ENCODE measurements at places on chromosomes 3 and 15.

DNA sequence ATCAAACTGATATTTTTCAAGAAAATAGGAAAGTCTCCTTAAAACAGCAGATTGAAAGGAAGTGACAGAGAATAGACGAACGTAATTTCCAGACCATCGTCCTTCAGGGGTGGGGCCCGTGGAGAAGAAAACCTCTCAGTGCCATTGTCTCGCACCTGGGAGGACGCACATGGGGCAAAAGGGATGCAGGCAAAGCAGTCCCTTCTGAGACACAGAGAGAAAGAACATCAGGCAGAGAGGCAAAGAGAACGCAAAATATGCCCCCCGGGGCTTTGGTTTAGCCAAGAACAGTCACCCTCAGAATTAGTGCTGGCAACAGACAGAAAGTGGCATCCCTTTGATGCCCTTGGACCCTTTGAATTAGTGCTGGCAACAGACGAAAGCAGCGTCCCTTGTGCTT is 37.0 kb downstream of the MUC20 start:
- no peak for DNase-seq

DNA sequence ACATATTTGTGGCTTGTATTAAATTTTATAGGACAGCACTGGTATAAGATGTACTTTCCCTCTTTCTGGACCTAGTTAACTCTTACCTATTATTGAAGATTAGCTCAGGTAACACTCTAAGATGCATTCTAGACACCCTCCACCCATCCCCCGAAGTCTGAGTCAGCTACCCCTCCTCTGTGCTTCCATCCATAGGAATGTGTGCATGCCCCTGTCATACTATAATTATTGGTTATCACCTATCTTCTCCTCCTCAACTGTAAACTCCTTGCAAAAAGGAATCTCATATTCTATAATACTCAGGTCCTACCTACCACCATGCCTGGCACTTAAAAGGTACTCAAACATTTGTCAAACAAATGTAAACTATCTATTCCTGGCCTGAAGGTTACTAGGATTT is 3.0 kb downstream of the PEAK1 start:
- DNase-seq: no peak

GRCh38 chr3:98811048-98811447 is 47.9 kb downstream of the ST3GAL6 start:
- no peak for DNase-seq

GRCh38 chr15:39931615-39932014 is 2.3 kb upstream of the EIF2AK4 start:
- DNase-seq: no peak

- DNase-seq: no peak
These were observed 72.6 kb upstream of the SEC13 start for GRCh38 chr3:10393514-10393913.

DNA sequence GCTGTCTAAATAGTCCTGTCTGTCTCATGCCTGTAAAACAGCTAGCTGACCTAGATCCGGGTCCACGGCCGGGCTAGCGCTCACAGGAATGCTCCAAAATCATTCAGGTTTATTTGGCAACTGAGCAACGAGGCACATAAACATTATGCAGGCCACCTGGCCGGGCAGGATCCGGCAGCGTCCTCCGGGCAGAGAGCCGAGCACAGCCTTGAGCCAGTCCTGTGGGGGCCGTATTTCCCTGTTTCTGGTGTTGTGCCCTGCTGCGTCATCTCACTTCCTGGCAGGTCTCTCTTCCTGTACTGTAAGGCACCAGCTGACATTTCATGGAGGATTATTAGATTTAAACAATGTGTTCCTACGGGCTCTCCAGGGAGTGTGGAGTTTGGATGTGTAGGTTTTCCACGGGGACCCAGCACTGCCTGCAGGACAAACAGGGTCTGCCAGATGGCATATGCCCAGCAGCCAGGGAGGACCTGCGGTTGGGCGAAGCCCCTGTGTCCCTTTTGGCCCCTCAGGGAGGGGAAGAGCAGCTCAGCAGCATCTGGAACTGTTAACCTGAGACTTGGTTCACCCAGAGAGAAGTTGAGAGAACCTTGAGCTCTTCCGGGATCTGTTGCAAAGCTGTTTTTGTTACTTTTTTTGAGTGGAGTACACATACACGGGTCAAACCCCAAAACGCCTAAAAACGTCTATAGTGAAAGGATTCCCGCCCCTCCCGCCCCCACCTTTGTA is 16.6 kb upstream of the LRRK1 start:
- no peak for DNase-seq

DNA sequence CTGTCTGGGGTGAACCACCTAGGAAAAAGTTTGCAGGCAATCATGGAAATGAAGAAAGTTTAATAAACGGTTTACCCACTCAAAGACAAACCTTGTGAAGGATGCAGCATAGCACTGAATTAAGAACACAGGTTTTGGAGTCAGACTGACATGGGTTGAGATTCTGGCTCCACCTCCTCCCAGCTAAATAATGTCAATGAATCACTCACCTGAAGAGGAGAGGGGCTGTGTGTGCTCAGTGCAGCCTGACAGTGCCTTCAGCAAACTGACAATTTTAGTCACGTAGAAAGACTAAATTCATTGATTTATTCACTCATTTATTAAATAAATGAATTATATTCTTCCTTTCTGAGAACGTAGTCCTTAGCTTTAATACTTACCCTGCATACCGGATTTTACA is 18.9 kb downstream of the NR1I2 start:
- DNase-seq: no peak

DNA sequence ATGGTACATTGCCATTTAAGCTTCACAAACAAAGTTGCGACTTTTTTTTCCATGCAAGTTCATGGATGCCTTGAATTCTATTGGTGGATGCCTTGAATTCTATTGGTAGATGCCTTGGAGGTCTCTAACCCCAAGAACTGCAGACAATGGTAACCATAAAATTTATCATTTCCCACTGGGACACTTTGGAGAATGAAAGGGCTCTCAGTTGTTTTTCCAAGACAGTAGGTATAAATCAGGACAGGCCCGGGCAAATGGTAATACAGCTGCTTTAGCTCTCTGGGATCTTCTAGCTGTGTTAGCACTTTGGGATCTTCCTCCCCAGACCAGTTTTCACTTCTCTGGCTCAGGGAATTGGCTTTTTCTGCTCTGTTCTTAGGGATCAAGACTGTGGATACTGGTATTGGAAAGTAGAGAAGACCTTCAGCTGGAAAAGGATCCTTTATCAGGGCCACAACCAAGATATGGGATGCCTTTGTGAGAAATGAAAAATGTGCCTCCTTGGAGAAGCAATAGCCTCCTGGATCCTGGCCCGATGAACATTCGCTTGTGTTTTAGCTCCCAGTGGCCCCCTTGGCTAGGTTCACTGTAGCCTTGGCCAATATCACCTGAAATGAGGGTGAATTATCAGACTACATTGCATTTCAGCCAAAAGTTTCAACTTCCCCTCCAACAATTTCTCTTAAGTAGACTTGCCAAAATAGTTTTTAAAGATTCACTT is 8.3 kb downstream of the LRRC3B start:
- no peak for DNase-seq

DNA sequence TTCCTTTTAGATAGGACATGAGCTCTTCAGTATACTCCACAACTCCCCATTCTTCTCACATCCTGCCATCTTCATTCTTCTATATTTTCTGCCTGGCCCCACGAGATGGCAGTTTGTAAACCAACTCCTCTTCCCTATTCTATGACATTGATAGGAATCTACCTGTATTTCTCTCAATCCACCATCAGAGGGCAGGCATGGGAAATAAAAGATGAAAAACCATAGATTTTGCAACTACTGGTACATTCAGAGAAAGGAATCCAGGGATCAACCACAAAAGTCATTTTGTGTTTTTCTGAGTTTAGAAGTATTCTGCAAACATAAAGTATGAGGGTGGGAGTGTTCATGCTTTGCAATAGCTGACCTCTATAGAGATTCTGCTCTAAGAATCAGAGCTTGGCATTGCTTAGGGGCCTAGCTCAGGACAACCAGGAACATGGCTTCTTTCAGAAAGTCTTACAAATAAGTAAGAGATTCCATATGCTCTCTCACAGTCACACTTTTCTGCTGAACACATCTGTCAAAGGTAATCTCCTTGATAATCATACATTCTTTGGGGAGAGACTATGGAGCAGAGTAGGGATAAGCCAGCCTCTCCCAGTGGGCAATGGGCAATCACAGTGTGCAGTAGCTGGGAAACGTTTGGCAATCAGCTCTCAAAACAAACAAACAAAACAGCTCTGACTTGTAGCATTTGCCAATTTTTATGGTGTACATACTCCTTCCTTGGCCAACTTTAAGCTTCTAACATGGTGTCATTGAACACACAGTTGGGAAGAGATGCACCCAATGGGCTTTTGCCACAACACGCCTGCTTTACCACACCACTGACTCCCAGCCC is 43.1 kb upstream of the SLC25A36 start:
- no peak for DNase-seq

GRCh38 chr3:50582083-50582482 is 12.8 kb downstream of the HEMK1 start:
- no peak for DNase-seq

DNA sequence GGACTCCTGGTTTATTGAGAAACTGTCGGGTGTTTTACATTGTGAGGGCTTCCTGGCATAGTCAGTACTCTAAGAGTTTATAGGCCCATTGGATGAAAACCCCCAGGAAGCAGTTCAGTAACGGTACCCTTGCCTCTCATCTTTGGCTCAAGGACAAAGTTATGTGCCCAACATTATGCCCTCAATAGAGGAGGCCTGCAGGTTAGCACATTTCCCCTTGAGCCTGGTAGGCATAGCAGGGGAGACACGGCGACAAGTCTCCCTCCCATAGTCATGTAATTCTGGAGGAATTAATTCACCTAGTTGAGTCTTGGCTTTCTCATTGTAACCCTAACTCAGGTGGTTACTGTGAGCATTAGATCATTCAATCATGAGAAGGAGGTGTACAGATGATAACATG is 60.5 kb downstream of the GHSR start:
- DNase-seq: no peak

DNA sequence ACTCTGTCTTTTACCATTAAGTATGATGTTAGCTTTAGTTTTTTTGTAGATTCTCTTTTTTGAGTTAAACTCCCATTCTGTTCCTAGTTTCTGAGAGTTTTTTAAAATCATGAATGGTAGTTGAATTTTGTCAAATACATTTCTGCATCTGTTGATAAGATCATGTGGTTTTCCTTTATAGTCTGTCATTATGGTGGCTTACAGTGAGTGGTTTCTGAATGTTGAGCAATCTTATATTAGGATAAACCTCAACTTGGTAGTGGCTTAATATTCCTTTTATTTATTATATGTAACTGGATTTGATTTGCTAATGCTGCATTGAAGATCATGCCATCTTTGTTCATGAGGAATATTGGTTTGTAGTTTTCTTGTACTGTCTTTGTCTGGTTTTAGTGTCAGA is 34.8 kb downstream of the NEO1 start:
- DNase-seq: no peak

- no peak for DNase-seq
These were observed 9.8 kb downstream of the SLC6A1 start for GRCh38 chr3:11002371-11002807.

- DNase-seq: no peak
These were observed 335.5 kb downstream of the ARPP21 start for GRCh38 chr3:35974872-35975271.

- DNase-seq: no peak
These were observed 21.0 kb downstream of the PDZRN3 start for GRCh38 chr3:73603762-73604171.

GRCh38 chr3:98359993-98360675 is 6.5 kb downstream of the OR5K4 start:
- DNase-seq: no peak

DNA sequence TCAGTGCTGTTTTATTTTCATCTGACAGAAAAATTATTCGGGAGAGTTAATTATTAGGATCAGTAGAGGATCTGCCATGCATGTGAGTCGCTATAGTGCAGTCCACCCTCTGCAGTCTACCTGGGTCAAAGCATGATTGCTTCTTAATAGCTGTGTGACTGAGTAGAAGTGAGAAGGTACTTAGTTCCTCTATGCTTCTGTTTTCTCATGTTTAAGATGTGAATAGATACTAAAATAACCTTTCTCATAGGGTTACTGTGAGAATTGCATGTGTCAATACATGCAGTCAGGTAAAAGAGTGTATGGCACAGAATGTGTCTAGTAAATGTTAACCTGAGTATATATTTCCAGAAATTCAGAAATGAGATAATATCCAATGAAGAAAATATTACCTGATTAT is 435.7 kb downstream of the NAALADL2 start:
- no peak for DNase-seq

DNA sequence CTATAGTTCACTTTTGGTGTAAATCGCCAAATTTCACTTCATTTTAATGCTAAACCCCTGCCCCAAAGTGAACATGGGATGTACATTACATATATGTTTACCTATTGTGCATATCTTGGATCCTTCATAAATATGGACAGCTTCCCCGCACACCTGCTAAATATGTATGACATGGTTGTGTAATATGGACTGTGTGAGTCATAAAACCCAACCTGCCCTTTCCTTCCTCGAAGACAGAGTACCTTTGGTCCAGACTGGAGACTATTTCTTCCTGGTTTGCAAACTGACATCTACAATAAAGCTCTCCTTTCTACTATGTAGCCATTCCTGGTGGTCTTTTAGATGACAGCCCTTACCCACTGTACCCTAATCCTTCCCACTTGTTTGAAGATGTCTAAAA is 12.4 kb downstream of the ACTC1 start:
- DNase-seq: no peak

- DNase-seq: no peak
These were observed 21.3 kb upstream of the PLCH1 start for GRCh38 chr3:155766206-155766605.

DNA sequence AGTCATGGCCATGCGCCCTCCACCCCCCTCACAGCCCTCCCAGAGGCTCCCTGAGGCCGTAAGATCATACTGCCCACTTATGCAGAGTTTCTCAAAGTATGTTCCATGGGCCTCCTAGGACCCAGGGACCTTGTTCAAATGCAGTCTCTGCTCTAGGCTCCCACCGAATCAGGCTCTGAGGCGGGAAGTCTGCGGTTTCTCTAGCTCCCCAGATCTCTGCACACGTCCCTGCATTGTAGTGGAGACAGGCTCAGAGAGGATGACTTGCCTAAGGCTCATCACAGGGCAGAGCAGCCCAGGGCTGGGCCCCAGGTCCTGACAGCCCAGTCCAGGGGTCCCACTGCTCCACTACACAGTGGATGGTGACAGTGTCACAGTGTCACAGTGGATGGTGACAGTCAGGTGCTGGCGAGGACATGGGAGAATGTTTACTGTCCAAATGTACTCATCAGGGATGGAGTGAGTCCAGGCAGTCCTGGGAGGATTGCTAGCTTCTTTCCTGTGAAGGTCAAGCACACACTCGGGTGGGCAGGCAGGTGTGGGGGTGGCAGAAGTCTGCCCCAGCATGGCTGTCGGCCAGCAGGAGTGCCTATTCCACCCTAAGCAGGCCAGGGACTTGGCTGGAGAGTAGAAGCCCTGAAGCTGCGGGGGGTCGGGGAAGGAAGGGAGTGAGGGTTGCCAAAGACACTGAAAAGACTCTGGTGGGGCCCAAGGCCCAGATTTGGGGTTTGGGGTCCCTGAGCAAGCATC is 12.4 kb downstream of the ANKRD63 start:
- no peak for DNase-seq
